ENCODE measurements at places on chromosomes 2 and 18. TPM values are rescaled to one million over a fixed set of nuclear protein-coding genes. Genes with fewer than 3 reads are reported as not detected.

Gene ACKR3
- total RNA-seq, result 6.3 TPM

Gene DPP10
- total RNA-seq, result not detected

Gene PAIP2B
- 9.8 TPM for total RNA-seq

Gene ERICH2
- not detected for total RNA-seq

Gene MARCO
- 0.80 TPM for total RNA-seq

Gene TSPYL6
- total RNA-seq, result not detected

Gene CEP76
- total RNA-seq, result 6.1 TPM

Gene TMBIM1
- 247 TPM for total RNA-seq

Gene SDC1
- 477 TPM for total RNA-seq

Gene TLX2
- total RNA-seq, result not detected

Gene CABYR
- 1.4 TPM for total RNA-seq

Gene SPHKAP
- total RNA-seq, result not detected

Gene ELOA2
- not detected for total RNA-seq

Gene SERPINB13
- 281 TPM for total RNA-seq

Gene TNFRSF11A
- total RNA-seq, result 5.7 TPM

Gene TEX44
- not detected for total RNA-seq

Gene ABCB11
- not detected for total RNA-seq

Gene PROM2
- 100 TPM for total RNA-seq

Gene IL36A
- total RNA-seq, result 167 TPM

Gene SRD5A2
- total RNA-seq, result not detected

Gene GRB14
- 0.36 TPM for total RNA-seq

Gene GKN1
- total RNA-seq, result not detected

Gene LGALSL
- 35.8 TPM for total RNA-seq

Gene POMC
- 0.44 TPM for total RNA-seq

Gene TXNDC2
- not detected for total RNA-seq

Gene POTEI
- not detected for total RNA-seq

Gene CRYBA2
- not detected for total RNA-seq

Gene NXPH2
- not detected for total RNA-seq

Gene SLC20A1
- total RNA-seq, result 18.5 TPM

Gene ABCG8
- not detected for total RNA-seq
